ENCODE measurements at places on chromosomes 2 and 18.
A peak's percentile ranks its signal among the peaks of the same experiment; 100 is the strongest.

DNA sequence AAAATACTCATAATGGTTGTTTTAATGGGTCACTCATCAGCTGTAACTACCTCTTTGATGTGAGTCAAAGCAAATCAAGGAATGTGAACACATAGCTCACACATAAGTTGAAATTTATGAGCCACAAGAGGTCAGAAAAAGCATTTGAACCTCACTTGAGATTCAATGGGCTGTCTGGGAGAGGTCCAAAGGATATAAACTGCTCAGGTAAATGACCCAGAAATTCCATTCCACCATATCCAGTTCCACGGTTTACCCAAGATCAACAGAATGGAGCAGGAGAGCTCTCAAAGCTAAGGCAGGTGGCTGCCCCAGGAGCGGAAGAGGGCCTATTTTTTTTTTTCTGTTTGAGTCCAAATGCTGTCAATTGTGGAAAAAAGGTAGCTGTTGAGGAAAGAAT is 464.1 kb downstream of the TNS1 start:
- DNase-seq: no peak

GRCh38 chr2:127661949-127662510 is 13.3 kb downstream of the LIMS2 start:
- no peak for DNase-seq

DNA sequence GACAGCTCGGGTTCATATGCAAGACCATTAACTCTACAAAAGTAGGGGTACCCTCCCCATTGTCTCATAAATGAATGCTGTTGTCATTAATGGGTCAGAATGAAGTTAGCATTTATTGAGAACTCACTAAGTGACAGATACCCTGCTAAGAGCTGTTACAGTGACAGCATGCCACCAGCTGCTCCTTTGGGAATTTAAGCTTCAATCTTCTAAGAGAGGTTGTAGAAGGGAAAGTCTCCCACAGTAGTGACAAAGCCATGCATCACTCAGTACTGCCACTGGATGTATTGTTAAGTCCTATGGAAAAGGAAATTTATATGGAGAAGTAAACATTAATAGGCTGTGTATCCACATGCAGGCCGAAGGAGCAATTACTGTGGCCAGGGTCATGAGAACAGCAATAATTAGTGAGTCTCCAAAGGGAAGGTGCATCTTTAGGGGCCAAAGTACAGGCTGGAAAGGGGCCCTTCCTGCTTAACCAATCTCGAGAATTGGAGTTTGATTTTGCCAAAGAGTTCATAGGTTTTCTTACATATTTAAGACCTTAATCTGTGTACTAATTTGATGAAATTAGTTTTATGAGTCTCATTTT is 64.5 kb upstream of the FAM124B start:
- DNase-seq: no peak

DNA sequence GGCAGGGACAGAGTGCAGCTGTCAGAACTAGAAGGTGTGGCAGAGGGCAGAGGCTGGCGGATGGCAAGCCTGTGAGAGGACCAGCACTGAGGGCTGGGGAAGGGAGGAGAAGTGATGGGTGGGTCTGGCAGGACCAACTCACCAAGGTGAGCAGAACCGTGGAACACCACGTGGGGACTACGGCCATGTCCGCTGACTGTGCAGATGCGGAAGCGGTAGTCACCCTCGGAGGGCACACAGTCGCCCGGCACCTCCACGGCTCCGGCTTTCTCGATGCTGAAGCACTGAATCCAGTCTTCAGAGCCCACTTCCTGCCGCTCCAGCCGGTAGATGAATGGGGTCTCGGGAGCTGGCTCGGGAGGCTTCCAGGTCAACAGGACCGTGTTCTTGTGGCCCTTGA is 4.2 kb downstream of the OBSL1 start:
- no peak for DNase-seq

- DNase-seq: no peak
Observed at GRCh38 chr18:9741793-9742523, 33.9 kb downstream of the RAB31 start.

DNA sequence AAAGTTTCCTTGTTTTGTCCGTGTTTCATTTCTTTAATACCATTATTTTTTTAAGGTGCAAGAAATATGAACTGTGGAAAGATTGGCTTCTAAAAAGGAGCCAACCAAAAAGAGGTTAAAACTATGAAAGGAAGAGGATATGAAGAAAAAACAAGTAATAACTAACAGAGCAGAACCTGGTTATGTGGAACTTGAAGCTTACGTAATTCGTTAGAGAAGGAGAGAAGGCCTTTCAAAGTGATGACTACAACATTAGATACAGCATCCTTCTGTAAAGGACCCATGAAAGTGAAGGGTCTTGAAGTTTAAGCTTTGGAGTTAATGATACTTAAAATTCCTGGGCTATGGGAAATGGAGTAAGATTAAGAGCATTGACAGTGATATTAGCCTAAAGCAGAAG is 84.5 kb downstream of the ANKRD12 start:
- no peak for DNase-seq

DNA sequence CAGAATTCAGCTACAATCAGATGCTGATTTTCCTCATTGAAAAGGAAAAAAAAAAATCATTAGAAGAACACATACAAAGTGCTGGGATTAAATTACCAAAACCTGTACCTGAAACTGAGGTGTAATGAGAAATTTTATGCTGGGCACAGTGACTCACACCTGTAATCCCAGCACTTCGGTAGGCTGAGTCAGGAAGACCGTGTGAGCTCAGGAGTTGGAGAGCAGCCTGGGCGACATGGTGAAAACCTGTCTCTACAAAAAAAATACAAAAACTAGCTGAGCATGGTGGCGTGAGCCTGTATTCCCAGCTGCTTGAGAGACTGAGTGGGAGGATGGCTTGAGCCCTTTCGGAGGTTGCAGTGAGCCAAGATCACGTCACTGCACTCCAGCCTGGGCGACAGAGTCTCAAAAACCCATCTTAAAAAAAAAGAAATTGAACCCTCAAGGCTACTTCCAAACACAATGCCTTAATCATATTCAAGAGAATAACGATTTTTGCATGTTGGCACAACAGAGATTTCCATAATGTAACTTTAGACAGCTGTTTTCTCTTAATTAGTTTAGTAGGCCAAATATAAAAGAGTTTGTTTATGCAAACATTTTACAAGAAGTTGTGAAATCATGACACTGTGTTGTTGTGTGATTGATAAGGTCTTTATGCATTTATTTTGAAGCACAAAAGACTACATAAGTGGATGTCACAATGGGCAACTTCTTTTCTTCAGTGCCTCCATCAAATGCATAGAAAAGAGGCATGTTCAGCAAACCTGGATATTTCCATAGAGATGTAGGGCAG is 63.9 kb downstream of the FAM161A start:
- no peak for DNase-seq

DNA sequence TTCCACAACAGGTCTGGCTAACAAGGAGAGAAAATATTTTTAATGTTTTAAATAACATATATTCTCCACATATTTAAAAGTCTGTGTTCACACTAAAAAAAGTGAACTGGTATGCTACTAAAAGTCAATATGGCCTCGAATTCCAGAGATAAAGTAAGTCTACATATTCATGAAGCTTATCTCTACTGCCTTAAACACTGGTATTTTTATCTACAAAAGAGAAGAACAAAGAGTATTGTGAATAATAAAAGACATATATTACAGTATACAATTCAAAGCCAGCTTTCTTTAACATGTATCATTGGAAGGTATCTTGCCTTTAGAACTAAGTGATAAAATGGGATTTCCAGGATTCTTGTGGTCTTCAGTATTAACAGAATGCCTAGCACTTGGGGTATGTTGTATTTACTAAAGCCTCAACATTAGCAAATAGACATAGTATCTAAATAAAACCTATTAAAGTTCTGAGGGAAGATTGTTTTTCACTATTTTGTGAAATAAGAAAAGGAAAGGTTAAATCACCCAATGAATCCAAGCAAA is 302.8 kb upstream of the CCDC68 start:
- no peak for DNase-seq

- DNase-seq: no peak
Observed at GRCh38 chr2:158878003-158878402, 82.9 kb downstream of the DAPL1 start.

DNA sequence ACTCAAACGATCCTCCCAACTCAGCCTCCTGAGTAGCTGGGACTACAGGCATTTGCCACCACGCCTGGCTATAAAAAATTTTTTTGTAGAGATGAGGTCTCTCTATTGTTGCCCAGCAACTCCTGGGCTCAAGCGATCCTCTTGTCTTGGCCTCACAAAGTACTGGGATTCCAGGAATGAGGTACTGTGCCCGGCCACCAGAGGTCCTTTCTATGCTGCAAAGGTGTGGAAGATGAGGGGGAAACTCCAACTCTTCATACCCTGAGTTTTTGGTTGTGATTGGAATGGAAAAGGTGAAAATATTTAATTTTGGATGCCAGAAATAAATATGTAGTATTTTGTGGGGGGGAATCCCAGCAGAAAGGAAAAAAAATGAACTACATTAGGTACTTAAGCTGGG is 36.0 kb downstream of the MRPL33 start:
- DNase-seq: peak; percentile 15

DNA sequence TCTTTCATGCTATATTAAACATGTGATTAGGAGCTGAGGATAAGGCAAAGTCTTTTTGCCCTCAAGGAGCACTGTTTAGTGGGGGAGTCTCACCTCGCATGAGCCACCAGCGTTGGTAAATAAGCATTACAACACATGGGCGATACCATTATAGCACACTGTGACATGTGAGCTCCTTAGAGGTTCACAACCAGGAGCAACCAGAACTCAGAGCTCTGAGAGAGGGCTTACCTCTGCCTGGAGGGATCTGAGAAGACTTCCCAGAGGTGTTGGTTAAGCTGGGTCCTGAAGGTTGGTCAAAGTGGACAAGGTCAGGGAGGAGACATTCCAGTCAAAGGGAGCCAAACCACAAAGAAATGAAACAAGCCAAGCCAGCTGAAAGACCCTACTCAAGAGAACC is 158.8 kb downstream of the ESCO1 start:
- DNase-seq: no peak

DNA sequence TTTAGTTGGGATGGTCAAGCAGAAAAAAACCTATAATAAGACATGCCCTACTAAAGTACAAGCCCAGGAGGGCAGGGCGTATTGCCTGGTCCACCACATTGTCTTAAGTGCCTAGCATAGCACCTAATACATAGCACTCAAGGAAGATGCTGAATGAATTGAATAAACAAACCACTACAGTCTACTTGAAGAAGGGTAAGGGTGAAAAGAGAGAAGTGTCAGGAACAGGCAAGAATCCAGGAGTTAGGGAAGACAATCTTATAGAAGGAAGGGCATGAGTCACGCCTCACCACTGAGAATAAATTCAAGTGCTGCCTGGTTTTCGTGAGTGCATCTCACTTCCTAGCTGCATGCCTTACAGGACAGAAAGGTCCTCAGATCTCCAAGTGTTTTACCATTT is 13.9 kb downstream of the SLC19A3 start:
- DNase-seq: no peak

DNA sequence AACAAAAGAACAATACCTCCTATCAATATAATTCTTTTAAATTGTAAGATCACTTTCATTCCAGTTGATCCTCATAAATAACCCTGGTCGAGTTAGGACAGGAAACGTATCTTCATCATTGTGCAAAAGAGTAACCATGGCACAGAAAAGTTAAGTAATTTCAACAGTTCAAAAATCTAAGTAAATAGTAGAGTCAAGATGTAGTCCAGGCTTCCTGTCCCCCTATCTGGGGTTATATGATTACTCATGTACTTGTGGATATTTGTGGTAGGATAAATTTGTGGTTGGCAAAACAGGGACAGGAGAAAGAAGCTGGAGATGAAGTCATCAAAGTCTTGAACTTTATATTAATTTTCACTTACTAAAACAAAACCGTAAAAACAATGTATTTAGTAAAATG is 772.6 kb downstream of the TSN start:
- DNase-seq: no peak

DNA sequence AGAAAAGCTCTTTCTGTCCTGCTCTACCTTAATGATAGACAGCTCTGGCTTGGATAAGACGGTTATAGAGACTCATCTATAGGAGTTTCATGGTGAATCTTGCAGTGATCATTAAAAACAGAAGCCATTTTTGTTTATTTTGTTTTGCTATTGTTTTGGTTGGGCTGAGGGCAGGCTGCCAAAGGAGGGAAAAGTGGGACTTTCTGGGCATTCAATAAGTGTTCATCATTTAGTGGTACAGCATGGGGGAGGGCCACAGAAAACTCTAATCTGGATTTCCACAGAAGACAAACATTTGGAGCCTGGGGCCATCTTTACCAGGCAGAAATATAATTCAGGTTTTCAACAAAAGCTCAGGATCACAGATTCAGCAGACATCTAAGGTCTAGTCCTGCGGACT is 62.4 kb upstream of the EFEMP1 start:
- no peak for DNase-seq

DNA sequence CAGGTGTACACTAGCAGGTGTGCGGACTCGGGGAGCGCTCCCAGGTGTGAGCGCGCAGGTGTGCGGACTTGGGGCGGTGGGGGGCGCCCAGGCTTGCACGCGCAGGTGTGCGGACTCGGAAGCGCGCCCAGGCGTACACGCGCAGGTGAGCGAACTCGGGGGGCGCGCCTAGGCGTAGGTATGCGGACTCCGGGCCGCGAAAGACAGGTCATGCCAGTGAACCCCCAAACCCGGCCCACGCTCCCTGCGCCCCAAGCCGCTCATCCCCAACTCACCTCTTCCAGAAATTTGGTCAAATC is 342 bp downstream of the CYB5A start:
- no peak for DNase-seq

DNA sequence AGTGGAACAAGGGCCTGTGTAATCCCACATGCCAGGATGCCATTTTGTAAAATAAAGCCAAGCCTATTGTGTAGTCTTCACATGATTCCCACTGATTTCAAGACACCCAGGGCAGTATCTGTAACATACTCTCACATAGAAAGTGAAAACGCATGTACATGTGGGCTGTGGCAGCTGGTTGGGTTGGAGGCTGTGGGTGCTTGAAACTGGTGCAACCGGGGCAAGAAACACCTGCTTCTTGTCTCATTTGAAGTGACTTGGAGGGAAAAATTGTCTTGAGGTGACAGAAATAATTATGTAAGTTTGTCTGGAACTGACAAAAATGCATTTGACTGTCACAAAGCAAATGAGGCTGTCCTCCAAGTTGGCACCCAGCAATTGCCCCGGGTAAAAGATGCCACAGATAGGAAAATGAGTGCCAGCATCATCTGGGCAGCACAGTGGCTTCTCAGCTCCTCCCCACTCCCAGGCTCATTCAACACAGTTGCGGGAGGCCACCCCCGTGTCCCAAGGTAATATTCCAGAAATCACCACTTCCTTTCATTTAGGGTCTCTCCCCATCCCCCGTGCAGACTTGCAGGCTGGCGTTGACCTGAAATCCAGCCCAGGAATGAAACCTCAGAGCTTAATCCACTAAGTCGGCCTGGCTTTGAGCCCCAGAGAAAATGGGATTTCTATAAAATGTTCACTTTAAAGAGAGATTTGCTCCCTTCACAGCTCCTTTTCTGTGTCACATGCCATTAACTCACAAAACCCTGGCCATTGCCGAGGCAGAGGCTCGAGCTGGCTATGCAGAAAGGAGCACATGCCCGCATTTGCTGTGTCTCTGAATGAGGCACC is 293.9 kb upstream of the PARD3B start:
- no peak for DNase-seq
